Panc1 (cell line): ENCODE measurements at places on chromosomes 2 and 18. TPM values are rescaled to one million over a fixed set of nuclear protein-coding genes. Genes with fewer than 3 reads are reported as not detected.

- no peaks in the 10 kb centered on the region for H3K36me3 ChIP-seq
- H3K27ac ChIP-seq = no peak overlapping the region
- no peak for DNase-seq
- no peaks in the 10 kb centered on the region for H3K27me3 ChIP-seq
Observed at GRCh38 chr2:231228223-231228622, 29.8 kb downstream of the ARMC9 start.

DNA sequence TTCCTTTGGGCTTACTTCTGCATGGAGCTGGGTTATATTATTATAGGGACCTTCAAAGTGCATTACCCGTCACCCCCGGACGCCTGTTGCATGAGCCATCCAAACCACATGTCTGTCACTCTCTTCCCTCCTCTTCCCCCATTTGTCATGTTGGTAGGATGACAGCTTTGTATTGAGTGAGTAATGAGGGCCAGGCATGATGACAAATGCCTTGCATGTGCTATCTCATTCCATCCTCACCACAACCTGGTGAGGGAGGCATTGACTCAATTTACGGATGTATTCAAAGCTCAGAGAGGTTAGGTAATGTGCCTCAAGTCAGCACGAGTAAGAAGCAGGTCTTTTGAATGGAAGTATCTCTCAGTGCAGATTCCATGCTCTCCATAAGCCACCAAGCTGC lies 510.5 kb upstream of the TNP1 start:
- H3K27me3 ChIP-seq = no peaks in the 10 kb centered on the region
- H3K4me3 ChIP-seq = no peak overlapping the region

GRCh38 chr2:45068571-45069140 lies 59.4 kb upstream of the SIX2 start:
- DNase-seq = no peak

DNA sequence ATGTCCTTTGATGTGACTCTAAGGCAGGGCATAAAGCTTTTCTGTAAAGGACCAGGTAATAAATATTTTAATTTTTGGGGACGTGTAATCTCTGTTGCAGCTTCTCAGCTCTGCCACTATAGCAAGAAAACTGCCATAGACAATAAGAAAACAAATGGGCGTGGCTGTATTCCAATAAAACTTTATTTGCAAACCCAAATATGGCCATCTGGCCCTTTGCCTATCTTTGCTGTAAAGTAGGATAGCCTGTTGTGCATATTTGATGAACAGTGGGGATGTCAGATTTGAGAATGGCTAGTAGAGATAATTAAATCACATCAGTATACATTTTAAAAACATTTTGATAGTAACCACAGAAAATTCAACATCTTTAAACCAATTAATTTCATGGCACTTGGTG lies 95.6 kb upstream of the NOSTRIN start:
- DNase-seq = no peak
- H3K36me3 ChIP-seq = no peaks in the 10 kb centered on the region; the same call in 1 of the 2 replicates
- H3K27me3 ChIP-seq = no peaks in the 10 kb centered on the region
- no peak overlapping the region for H3K4me3 ChIP-seq
- no peak overlapping the region for H3K27ac ChIP-seq
- no peaks in the 10 kb centered on the region for H3K4me1 ChIP-seq

DNA sequence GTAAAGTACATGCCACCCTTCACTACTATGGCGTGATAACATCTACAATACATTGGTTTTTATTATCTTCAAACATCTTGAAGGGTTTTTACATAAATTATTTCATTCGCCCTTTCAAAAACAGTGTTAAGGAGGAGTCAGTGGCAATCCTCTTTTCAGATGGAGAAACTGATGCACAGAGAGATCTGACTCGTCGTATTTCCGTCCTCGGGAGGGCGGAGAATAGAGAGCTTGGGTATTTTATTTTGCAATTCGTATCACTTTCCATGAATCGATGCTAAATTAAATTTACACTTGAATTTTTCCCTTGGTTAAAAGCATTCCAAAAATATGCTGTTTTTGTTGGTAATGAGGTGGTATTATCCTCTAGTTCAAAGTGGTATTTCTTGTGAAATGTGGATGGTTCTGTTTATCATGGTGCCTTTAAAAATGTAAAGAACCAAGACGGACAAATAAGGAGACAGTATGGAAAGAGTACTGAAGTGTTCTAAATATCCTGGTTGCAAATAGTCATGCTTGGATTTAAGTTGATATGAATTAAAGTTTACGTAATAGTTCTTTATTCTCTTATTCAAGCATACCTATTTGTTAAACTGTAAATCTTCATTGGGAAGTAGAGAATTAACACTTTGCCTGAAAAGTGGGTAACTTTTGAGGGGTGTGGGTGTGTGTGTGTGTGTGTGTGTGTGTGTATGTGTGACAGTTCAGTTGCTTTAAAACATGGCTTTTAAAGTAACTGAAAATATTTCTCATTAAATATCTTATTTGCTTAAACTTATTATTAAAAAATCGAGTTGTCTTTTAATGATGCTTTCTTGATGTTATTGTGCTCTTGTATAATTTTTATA lies 5.6 kb downstream of the PHLPP1 start:
- no peaks in the 10 kb centered on the region for H3K27me3 ChIP-seq
- peaks cover 6% of the 10 kb centered on the region; the same call in 1 of the 2 replicates for H3K4me1 ChIP-seq
- no peak for DNase-seq
- H3K27ac ChIP-seq = no peak overlapping the region
- H3K4me3 ChIP-seq = no peak overlapping the region

DNA sequence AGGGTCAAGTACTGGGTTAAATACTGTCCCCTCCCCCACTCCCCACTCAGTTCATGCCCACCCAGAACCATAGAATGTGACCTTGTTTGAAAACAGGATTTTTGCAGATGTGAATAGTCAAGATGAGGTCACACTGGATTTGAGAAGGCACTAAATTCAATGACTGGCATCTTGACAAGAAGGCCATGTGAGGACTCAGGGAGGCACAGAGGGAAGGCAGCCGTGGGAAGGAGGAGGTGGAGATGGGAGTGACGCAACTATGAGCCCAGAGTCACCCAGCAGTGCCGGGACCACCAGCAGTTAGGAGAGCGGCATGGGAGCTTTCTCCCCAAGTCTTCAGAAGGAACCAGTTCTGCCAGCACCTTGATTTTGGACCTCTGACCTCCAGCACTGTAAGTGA lies 257.3 kb downstream of the BCL2 start:
- H3K4me1 ChIP-seq = peaks cover 7% of the 10 kb centered on the region; the same call in 1 of the 2 replicates
- H3K27me3 ChIP-seq = no peaks in the 10 kb centered on the region
- no peaks in the 10 kb centered on the region for H3K36me3 ChIP-seq
- DNase-seq = no peak
- H3K27ac ChIP-seq = no peak overlapping the region

DNA sequence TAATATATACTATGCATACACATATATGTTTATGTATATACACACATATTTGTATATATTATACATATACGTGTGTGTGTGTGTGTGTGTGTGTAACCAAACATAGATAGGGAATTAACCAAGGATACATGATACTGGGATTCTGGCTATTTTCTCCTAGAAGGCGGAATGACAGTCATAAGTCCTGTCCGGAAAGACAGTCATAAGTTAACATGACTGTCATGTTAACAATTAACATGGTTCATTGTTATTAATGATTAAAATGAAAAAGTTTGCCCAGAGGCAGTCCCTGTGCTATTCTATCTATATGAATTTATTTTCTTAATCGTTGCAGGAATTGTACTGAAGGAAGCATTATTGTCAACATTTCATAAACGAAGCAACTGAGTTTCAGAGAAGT lies 450.7 kb upstream of the NXPH2 start:
- no peak for DNase-seq
- H3K27ac ChIP-seq = no peak overlapping the region
- no peak overlapping the region for H3K4me3 ChIP-seq
- H3K4me1 ChIP-seq = no peaks in the 10 kb centered on the region
- no peaks in the 10 kb centered on the region for H3K27me3 ChIP-seq
- no peaks in the 10 kb centered on the region; the same call in 1 of the 2 replicates for H3K36me3 ChIP-seq

DNA sequence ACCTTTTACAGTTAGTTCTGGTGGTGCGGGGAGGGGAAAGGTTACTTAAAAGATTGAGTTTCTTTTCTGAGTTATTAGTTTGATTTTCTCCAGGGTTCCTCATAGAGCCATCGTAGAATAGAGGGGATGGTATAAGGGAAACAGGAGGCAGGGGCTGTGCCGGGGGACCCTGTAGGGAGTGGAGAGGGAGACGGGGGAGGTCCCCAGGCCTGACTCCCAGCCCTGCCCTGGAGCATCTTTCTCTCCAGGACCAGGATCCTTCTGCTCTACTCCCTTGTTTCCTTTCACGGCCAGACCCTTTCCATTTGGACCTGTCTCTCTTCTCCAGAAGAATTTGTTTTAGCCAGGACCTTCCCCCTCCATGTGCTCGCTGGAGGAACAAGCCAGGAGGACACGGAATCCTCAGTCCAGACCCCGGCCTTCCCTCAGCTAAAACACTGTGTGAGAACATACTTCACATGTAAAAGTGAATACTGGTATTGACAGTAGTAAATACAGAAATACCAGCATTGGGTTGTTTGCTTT lies 35.4 kb downstream of the DGKD start:
- no peaks in the 10 kb centered on the region; the same call in 1 of the 2 replicates for H3K36me3 ChIP-seq
- H3K27ac ChIP-seq = no peak overlapping the region
- no peaks in the 10 kb centered on the region for H3K27me3 ChIP-seq

GRCh38 chr2:133086176-133086575 lies 416.2 kb upstream of the LYPD1 start:
- no peak overlapping the region for H3K27ac ChIP-seq
- no peaks in the 10 kb centered on the region for H3K36me3 ChIP-seq
- H3K4me1 ChIP-seq = no peaks in the 10 kb centered on the region
- H3K27me3 ChIP-seq = no peaks in the 10 kb centered on the region

DNA sequence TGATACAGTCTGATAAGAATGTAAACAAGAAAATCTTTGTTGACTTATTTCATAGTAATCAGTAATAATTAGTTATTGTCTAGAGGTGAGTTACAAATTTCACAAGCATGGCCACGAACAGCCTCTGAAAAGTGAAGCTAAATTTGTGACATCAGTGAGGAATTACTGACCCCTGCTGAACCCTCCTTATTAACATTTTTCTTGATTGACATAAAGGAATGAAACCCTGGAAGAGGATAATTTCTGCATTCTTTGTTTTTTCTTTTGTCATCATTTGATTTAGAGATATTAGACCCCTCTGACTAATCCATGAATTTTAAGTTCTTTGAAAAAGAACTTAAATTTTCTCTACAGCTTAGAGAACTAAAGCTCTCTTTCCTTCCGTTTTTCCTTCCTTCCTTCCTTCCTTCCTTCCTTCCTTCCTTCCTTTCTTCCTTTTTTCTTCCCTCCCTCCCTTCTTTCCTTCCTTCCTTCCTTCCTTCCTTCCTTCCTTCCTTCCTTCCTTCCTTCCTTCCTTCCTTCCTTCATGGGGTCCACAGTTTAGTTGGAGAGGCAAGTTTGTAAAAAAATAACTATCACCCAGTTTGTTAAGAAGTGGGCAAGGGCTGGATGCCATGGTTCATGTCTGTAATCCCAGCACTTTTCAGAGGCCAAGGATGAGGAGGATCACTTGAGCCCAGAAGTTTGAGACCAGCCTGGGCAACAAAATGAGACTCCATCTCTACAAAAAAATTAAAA lies 387.0 kb downstream of the MTX2 start:
- no peak for DNase-seq
- H3K4me1 ChIP-seq = no peaks in the 10 kb centered on the region
- H3K36me3 ChIP-seq = no peaks in the 10 kb centered on the region; the same call in 1 of the 2 replicates
- H3K4me3 ChIP-seq = no peak overlapping the region

DNA sequence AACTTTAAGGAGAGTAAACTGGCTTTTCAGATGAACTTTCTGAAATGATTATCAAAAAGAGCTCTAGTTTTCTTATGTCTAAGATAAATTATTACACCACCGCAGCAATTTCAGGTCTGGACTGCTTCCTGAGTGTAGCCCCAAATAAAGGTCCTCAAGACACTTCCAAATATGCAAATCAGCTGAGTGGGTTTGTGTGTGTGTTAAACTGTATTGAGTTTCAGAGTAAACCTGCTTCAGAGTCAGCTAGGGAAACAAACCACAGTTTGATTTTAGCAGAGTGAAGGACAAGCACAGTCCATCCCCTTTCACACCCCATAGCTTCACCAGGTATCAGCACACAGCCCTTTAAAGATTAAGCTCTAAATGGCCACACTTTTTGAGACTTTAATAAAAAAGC lies 168.7 kb downstream of the NRXN1 start:
- H3K4me1 ChIP-seq = no peaks in the 10 kb centered on the region
- no peaks in the 10 kb centered on the region for H3K27me3 ChIP-seq
- no peaks in the 10 kb centered on the region for H3K36me3 ChIP-seq
- DNase-seq = no peak

DNA sequence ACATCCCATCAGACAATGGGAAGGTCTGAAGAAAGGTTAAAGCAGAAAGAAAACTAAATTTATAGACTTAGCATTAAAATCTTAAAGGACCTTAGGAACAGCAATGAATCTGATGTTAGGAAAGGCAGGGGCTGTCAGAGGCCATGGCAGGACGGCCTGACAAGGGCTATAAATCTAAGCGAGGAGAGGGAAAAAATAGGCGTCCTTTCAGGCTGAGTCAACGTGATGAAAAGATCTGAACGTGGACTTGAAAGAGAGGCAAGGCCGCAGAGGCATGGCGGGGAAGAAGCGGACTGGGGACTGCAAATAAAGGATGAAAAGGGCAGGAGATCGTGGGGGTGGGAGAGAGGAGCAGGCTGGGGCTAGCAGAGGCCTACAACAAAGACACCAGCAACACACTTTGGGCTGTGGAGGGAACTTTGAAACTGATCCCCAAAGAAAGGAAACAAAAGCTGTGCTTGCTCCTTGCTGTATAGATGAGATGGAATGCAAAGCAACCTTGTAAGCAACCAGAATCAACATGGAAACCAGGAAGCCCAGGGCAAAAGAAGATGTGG lies 145.6 kb downstream of the NRP2 start:
- no peak for DNase-seq
- no peak overlapping the region for H3K4me3 ChIP-seq
- H3K27ac ChIP-seq = no peak overlapping the region
- no peaks in the 10 kb centered on the region for H3K4me1 ChIP-seq
- no peaks in the 10 kb centered on the region for H3K36me3 ChIP-seq

Gene CIB4
- total RNA-seq = 0.33 TPM

Gene TLX2
- not detected for total RNA-seq

Gene SPIRE1
- total RNA-seq = 45.5 TPM

Gene HK2
- total RNA-seq = 1.7 TPM

Gene RAB6C
- 0.13 TPM for total RNA-seq

Gene SLC5A7
- not detected for total RNA-seq
